ENCODE measurements at places on chromosomes 11 and 22. TPM values are rescaled to one million over a fixed set of nuclear protein-coding genes. Genes with fewer than 3 reads are reported as not detected.

DNA sequence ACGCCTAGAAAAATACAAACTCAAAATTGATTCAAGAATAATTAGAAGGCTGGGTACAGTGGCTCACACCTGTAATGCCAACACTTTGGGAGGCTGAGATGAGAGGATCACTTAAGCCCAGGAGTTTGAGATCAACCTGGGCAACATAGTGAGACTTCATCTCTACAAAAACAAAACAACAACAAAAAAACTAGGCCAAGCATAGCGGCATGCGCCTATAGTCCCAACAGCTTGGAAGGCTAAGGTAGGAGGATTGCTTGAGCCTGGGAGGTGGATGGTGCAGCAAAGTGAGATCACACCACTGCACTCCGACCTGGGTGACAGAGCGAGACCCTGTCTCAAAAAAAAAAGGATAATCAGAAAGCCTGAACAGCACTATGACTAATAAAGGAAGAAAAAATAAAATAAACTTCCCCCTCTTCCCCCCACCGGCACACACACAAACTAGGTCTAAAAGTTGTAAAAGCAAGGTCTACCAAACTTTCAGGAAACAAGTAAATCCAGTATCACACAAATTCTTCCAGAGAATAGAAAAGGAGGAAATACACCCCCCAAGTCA lies 35.8 kb downstream of the RRAS2 start:
- no peak for DNase-seq

DNA sequence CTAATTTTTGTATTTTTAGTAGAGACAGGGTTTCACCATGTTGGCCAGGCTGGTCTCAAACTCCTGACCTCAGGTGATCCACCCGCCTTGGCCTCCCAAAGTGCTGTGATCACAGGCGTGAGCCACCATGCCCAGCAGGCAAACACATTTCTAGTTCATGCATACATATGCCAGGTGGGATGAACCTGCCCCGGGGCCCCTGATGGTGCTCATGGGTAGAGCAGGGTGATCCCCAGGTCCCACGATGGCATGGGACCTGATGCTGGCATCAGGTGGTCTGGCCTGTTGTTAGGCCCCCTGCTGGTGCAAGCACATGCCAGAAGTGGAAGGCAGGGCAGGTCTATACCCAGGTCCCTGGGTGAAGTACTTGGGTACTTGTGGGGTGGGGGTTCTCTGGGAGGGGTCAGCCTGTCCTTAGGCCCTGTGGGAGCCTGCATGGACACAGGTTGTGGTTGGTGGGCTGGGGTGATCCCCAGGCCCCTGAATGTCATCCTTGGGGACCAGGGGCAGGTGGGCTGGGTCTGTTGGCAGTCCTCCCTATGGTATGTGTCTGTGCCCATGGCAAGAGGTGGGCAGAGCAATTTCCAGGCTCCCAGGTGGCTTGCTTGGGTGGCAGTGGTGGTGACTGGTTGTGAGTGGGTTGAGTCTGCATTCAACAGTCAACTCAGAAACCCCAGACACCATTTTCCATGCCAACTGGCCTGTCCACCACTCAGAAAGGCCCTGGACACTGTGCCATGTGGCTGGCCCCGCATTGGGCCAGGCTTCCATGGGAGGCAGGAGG lies 9.6 kb upstream of the RGL4 start:
- DNase-seq = no peak

GRCh38 chr11:12386745-12387144 lies 9.4 kb downstream of the PARVA start:
- DNase-seq = no peak

DNA sequence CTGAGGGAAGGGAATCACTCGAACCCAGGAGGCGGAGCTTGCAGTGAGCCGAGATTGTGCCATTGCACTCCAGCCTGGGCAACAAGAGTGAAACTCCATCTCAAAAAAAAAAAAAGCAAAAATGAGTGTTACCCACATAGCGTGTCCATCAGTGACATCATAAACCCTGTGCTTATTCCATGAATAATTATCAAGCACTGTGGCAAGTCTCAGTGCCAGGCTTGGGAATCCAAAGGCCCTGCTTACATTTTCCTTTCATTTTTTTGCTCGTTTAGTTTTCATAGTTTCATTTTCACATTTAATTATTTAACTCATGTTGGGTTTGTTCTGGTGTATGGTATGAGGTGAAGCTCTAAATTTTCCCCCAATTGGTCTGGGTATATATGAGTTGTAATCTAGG lies 46.5 kb downstream of the NEU3 start:
- no peak for DNase-seq

GRCh38 chr11:108975641-108976071 lies 310.8 kb downstream of the DDX10 start:
- DNase-seq = no peak

- no peak for DNase-seq
Observed at GRCh38 chr11:116283300-116283699, 489.5 kb downstream of the BUD13 start.

DNA sequence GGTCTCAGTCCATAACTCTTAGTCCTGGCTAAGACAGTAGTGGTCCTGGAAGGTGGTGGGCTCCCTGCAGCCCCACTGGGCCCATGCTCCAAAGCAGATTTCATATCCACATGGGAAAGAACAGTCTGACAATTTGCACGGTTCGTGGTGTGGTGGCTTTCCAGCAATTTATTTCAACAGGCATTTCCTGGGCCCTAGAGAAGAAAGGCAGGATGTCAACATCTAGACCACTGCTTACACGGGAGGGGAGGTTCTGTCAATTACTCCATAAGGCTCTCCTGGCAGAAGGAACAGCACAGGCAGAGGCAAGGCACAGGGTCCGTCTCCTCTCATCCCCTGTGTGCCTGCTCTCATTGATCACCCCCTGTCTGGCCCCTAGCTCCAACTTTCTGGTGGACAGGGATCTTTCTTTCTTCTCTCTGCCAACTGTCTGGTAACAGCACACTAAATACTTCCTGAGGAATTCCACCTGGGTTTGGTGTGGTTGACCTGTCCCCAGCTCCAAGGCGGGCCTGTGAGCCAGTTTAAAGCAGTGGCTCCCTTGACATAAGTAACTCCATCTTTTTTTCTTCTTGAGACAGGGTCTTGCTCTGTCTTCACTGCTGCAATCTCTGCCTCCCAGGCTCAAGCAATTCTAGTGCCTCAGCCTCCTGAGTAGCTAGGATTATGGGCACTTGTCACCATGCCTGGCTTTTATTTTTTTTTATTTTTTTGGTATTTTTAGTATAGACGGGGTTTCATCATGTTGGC lies 5.1 kb upstream of the A4GALT start:
- no peak for DNase-seq

- no peak for DNase-seq
Observed at GRCh38 chr11:63489879-63490278, 1.1 kb downstream of the PLAAT5 start.

- DNase-seq = no peak
Observed at GRCh38 chr11:10930972-10931760, 73.3 kb upstream of the ZBED5 start.

GRCh38 chr11:79617561-79617960 lies 176.7 kb upstream of the TENM4 start:
- no peak for DNase-seq

DNA sequence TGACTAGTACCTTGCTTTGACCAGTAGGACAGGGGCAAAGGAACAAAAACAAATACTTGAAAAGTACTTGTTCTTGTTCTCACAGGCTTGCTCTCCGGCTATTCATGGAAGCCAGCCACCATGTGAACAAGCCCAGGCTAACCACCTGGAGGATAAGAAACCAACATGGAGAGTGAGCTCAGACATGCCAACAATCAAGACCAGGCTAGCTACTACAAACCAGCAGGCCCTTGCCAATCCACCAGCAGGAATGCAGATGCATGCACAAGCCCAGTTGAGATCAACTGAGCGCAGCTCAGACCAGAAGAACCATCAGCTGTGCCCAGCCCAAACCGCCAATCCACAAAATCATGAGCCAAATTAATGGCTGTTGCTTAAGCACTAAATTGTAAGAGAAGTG lies 180.1 kb upstream of the ISX start:
- no peak for DNase-seq

GRCh38 chr22:19715188-19715930 lies 1.1 kb downstream of the SEPTIN5 start:
- DNase-seq = no peak

- no peak for DNase-seq
Observed at GRCh38 chr22:30488121-30488520, 16.3 kb upstream of the SEC14L3 start.

GRCh38 chr11:10669258-10670033 lies 24.1 kb downstream of the IRAG1 start:
- DNase-seq = no peak

GRCh38 chr11:36156161-36156816 lies 132.9 kb downstream of the COMMD9 start:
- no peak for DNase-seq

DNA sequence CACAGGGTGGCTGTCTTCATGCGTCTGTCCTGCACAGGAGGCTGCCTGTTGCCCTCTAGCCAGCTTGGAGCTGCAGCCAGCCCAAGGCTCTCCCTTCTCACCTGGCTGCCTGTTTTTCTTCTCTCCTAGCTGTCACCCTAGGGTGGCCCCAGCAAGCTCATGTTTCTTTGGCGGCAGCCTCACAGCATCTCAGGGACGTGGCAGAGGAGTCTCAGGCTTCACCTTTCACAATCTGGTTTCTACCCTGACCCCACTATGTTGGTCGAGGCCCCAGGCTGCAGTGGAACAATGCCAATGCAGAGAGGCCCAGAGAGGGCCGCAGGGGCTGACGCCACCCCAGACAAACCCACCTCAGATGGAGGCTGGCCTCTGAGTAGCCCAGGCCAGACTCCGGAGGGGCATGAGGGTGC lies 2.5 kb upstream of the CLDN5 start:
- DNase-seq = no peak

- DNase-seq = peak; percentile 19
Observed at GRCh38 chr11:117823294-117823945, 1.1 kb downstream of the FXYD2 start.

GRCh38 chr11:84963240-84963639 lies 663.9 kb downstream of the DLG2 start:
- DNase-seq = no peak

- DNase-seq = no peak
Observed at GRCh38 chr22:39449708-39450107, 7.1 kb upstream of the MGAT3 start.

- no peak for DNase-seq
Observed at GRCh38 chr11:40292721-40293508, 1166.5 kb downstream of the LRRC4C start.

The SIPA1 gene
- 19.3 TPM for total RNA-seq

The P2RY6 gene
- 4.2 TPM for total RNA-seq

The OR52I2 gene
- total RNA-seq = not detected

The MMP11 gene
- 0.79 TPM for total RNA-seq

The FAM76B gene
- total RNA-seq = 21.7 TPM

The ABCC8 gene
- not detected for total RNA-seq

The MYO7A gene
- total RNA-seq = 16.2 TPM
